ENCODE measurements at places on chromosomes 3 and 15.

DNA sequence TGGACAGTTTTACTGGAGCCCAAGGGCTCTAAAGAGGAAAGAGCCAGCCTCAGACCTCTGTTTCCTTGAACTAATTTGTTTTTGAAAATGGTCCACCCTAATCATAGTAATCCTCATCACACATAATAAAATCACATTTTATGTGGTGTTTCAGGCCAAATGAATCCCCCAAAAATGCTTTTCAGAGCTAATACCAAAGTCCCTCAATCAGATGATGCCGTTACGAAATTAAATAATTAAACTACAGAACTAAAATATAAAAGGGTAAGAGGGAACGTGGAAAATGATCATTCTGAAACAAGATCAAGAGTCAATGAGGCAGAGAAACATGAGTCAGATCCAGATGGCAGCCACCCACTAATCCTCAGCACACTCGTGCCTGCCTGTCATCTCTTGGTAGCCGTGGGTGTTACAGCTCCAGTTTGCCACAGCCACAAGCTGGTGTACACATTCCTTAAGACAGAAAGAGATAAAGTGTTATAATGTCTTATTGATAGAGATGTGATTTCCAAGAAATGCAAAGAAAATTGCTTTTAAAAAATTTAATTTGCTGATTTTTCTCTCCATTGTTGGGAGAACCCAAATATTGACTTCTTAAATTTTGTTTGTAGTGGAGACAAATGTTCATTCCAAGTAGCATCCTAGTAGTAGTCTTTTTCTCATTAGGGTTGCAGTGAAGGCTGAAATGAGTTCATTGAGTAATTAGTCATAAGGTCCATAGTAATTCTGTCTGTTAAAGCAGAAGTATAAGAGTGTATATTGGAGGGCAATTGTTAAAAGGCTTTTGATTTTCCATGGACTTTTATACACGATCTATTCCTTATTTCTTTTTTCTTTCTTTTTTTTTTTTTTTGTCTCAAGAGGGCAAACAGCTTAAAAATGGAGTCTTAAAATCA, 104.2 kb downstream of the AGBL1 start:
- no peak overlapping the region for H3K27ac ChIP-seq
- no peaks in the 10 kb centered on the region for H3K4me1 ChIP-seq
- no peaks in the 10 kb centered on the region for H3K27me3 ChIP-seq
- no peaks in the 10 kb centered on the region for H3K36me3 ChIP-seq
- DNase-seq: no peak
- no peak overlapping the region for H3K4me3 ChIP-seq

DNA sequence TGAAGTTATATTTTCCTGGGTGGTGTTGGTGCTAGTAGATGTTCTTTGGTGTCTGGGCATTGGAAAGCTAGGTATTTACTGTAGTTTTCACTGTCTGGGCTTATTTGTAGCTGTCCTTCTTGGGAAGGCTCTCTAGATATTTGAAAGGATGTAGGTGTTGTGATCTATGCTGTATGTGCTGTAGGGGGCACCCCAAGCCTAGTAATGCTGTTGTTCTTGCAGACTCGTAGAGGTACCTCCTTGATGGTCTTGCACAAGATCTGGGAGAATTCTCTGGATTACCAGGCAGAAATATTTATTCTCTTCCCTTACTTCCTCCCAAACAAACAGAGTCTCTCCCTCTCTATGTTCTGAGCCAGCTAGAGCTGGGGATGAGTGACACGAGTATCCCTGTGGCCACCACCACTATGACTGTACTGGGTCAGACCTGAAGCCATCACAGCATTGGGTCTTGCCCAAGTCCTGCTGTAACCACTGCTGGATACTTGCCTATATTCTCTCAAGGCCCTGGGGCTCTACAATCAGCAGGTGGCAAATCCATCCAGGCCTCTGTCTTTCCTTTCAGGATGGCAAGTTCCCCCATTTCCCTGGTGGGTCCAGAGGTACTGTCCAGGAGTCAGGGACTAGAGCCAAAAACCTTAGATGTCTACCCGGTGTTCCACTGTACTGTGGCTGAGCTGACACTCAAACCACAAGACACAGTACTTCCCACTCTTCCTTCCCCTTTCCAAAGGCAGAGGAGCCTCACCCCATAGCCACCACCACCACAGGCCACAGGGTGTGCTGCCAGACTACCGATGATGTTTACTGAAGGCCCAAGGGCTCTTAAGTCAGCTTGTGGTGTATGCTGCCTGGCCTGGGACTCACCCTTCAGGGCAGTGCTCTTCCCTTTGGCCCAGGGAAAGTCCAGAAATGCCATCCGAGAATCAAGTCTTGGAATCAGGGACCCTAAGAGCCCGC, 195.2 kb upstream of the DPPA4 start:
- DNase-seq: no peak
- no peaks in the 10 kb centered on the region for H3K36me3 ChIP-seq
- H3K27ac ChIP-seq: no peak overlapping the region
- no peaks in the 10 kb centered on the region for H3K27me3 ChIP-seq
- no peak overlapping the region for H3K4me3 ChIP-seq

- DNase-seq: no peak
- H3K27me3 ChIP-seq: no peaks in the 10 kb centered on the region
- H3K4me1 ChIP-seq: no peaks in the 10 kb centered on the region
- peak overlapping the region; percentile 21 for H3K27ac ChIP-seq
- no peak overlapping the region for H3K4me3 ChIP-seq
- H3K36me3 ChIP-seq: peaks cover 11% of the 10 kb centered on the region
Measured at GRCh38 chr3:185631108-185631507, 45.0 kb downstream of the SENP2 start.

DNA sequence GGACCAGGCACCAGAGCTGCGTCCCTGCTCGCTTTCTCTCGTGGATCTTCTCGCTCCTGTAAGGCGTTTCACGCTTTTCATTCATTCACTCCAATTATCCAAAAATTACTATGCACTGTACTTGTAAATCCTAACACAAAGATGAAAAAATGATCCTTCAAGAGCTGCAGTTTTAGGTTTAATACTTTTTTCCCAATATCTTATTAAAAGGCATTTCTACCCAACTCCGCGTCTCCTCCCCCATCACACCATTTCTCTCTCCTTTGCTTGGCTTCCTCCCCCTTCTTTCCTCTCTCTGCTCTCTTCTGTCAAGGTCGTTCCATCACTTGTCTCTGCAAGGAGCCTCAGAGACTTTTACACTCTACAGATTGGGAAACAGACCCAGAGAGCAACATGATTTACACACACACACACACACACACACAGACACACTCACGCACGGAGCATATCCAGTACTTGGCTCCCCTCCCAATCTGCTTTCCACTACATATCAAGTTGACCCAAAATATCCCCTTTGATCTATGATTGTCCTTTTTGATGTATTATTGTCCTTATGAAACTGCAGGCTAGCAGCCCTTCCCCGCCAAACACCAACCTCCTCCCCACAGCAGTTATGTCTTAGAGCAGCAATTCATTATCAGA, 479 bp upstream of the CLDN1 start:
- H3K27me3 ChIP-seq: no peaks in the 10 kb centered on the region
- H3K4me1 ChIP-seq: no peaks in the 10 kb centered on the region
- DNase-seq: no peak

- H3K27me3 ChIP-seq: no peaks in the 10 kb centered on the region
- H3K27ac ChIP-seq: no peak overlapping the region
- peaks cover 9% of the 10 kb centered on the region for H3K36me3 ChIP-seq
Measured at GRCh38 chr3:195071011-195071728, 199.8 kb downstream of the XXYLT1 start.

- no peak for DNase-seq
- H3K4me1 ChIP-seq: no peaks in the 10 kb centered on the region
- no peaks in the 10 kb centered on the region for H3K36me3 ChIP-seq
Measured at GRCh38 chr15:96035091-96035490, 295.4 kb upstream of the NR2F2 start.

DNA sequence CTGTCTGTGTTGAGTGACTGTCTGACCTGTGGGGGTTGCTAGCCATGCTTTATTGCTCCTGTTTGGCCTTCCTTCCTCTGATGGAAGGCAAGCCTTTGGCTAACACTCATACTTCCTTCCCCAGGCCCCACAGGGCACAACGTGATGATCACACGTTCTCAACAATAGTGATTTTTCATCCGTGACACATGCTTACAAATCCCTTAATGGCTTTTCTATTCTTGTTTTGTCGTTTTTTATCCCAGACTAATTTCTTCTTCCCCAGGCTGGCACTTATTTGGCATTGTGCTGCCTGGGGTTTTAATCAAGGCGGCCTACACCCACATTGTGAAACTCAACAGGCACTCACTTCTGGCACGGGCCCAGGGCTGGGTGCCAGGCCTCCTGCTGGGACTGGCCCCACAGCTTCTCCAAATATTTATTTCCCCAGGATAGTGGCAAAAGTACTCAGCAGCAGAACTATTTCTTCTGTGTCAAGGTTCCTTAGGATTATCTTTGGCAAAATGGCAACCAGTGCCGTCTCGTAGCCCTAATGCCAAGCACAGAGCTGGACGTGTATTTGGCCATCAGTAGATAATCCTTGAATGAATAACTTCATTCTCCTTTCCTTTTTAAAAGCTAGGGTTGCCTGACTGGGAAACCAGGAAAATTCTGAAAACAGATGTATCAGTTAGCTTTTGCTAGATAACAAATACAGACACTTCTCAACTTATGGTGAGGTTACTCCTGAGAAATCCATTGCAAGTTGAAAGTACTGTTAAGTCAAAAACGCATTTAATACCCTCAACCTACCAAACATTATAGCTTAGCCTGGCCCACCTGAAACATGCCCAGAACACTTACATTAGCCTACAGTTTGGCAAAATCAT, 30.6 kb downstream of the CMTM7 start:
- H3K4me1 ChIP-seq: peaks cover 22% of the 10 kb centered on the region
- H3K4me3 ChIP-seq: no peak overlapping the region
- peak; percentile 15 for DNase-seq
- no peaks in the 10 kb centered on the region for H3K27me3 ChIP-seq
- H3K36me3 ChIP-seq: no peaks in the 10 kb centered on the region

- DNase-seq: no peak
- H3K27me3 ChIP-seq: no peaks in the 10 kb centered on the region
- no peaks in the 10 kb centered on the region for H3K36me3 ChIP-seq
- H3K27ac ChIP-seq: no peak overlapping the region
- H3K4me3 ChIP-seq: no peak overlapping the region
Measured at GRCh38 chr3:112497897-112498548, 1.2 kb downstream of the BTLA start.

DNA sequence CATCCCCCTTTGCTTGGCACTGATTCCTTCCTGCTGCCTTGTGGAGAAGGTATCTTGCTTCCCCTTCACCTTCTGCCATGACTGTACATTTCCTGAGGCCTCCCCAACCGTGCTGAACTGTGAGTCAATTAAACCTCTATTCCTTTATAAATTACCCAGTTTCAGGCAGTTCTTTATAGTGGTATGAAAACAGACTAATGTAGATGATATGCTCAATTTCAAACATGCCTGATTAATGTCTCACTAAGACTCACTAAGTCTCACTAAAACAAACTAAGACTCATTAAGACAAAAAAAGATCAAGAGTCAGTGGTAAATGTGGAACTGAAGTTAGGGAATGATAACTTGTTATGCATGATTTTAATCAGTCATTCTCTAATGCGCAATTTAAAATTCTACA, 606.6 kb downstream of the RBMS3 start:
- H3K4me3 ChIP-seq: no peak overlapping the region
- no peak for DNase-seq
- no peaks in the 10 kb centered on the region for H3K36me3 ChIP-seq
- H3K4me1 ChIP-seq: no peaks in the 10 kb centered on the region
- no peaks in the 10 kb centered on the region for H3K27me3 ChIP-seq

DNA sequence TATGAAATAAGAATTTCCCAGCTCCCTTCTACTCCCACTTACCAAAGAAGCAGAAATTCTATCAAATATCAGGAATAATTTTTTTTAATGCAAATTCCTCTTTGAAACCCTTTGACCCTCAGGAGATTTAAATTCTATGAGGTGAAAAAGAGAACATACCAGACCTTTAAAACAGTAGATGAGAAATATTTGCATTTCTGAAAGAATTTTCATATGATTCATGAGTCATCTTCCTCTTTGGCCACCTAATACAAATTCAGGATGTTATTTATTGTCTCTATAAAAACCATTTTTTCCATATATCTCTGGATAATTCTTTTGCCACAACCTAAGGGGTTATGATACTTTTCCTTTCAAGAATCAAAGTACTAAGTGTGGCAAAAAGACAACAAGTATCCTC, 67.3 kb upstream of the ST3GAL6 start:
- H3K27ac ChIP-seq: no peak overlapping the region
- H3K27me3 ChIP-seq: no peaks in the 10 kb centered on the region
- H3K4me1 ChIP-seq: no peaks in the 10 kb centered on the region

DNA sequence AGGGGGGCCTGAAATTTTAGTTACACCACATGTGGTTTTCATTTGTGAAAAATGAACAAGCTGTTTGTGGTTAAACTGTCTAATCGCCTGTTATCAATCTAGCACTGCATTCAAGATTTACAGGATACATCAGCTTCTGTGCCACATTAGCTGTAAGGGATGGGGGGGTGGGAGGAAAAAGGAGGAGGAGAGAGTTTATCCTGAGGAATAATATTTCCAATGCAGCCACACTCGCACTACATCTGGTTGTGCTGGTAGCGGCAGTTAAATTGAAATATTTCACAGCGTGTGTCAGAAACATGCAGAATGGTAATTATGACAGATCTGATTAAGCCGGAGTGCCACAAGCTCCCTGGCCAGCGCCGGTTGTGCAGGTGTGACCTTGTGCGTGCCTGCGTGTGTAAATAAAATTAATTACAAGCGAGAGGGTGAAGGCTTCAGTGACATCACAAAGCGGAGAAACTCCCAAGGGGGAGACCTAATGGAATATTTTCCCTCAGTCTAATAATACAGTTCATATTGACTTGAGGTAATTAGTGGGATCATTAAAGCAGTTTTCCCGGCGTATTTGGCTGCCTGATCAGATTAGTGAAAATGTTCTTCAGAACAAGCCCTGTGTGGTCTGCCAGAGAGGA, 55.5 kb downstream of the SATB1 start:
- no peaks in the 10 kb centered on the region for H3K36me3 ChIP-seq
- H3K27ac ChIP-seq: no peak overlapping the region
- no peaks in the 10 kb centered on the region for H3K27me3 ChIP-seq
- H3K4me3 ChIP-seq: no peak overlapping the region
- H3K4me1 ChIP-seq: no peaks in the 10 kb centered on the region
- DNase-seq: no peak

GRCh38 chr15:76376029-76376428, 39.5 kb downstream of the ISL2 start:
- no peak overlapping the region for H3K4me3 ChIP-seq
- H3K27ac ChIP-seq: no peak overlapping the region
- H3K36me3 ChIP-seq: no peaks in the 10 kb centered on the region
- no peaks in the 10 kb centered on the region for H3K27me3 ChIP-seq
- no peaks in the 10 kb centered on the region for H3K4me1 ChIP-seq
- DNase-seq: no peak

DNA sequence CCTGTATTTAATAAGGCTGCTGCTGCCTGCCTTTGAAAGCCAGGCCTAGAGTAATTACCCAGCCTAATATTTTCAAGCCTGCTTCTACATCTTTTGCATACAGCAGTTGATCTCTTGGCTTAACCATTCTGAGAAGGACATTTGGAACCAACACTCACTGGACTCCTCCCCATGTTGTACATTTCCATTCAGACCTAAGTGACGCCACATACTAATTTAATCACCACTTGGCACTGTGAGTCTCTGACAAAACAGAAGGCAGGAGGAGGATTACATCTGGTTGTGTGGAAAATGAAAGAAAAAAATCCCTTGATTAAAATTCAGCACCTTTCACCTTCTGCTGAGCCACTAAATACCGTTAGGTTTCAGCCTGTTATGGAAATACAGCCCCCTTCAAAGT, 102.2 kb upstream of the ARRDC4 start:
- DNase-seq: no peak
- no peaks in the 10 kb centered on the region for H3K4me1 ChIP-seq
- no peak overlapping the region for H3K4me3 ChIP-seq
- H3K27ac ChIP-seq: no peak overlapping the region
